ENCODE measurements at places on chromosomes 2 and 18.
A peak's percentile ranks its signal among the peaks of the same experiment; 100 is the strongest.

DNA sequence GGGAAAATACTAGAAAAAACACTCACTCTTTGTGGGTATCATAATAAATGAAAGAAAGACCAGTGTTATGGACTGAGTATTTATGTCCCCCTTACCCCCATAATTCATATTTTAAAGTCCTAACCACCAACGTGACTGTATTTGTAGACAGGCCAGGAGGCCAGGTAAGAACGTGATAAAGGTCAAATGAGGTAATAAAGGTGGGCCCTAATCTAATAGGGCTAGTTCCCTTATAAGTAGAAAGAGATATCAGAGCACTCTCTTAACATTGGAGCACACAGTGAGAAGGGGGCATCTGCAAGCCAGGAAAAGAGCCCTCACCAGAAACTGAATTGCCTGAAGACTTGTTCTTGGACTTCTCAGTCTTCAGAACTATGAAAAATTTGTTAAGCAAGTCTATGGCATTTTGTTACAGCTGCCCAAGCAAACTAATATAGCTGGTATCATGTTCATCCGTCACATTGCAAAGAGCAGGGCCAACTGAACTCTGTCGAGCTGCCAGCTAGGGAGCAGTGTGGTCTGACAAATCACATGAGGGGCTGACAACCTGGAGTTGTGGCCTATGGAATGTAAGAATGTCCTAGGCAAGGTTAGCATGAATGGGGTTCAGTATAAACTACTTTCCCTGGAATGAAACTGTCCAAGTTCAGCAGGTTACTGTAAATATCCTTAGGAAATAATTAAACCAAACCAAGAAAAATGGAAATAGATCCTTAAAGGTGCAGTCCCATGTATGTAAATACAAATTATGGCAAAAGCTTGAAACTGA, 280.9 kb downstream of the ZNF385B start:
- no peak for DNase-seq

DNA sequence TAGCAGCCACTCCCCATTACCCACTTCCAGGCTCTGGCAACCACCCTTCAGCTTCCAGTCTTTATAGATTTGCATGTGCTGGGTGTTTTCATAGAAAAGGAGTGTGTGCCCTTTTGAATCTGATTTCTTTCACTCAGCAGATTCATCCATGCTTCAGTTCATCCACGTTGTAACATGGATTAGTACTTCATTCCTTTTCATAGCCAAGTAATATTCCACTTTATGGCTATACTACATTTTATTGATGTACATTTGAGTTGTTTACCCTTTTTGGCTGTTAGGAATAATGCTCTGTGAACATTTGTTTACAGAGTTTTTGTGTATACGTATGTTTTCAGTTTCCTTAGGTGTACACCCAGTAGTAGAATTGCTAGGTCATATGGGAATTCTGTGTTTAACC, 205.5 kb upstream of the RAB12 start:
- no peak for DNase-seq

DNA sequence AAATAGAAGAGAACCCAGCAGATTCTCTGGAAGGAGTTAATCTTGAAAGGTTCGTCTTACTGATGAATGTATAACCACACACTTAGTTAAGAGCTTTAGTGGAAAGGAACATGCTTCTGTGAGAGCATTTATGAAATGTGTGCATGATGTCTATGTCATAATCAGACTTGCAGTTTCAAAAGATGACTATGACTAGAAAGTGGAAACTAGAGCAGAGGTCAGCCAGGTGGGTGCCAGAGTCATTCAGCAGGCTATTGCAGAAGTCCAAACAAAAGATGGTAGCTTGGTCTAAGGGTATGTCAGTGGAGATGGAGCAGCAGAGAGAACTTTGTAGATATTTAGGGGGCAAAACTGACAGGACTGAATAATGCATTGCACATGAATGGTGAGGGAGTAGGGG, 825.8 kb downstream of the DCC start:
- no peak for DNase-seq

- no peak for DNase-seq
Measured at GRCh38 chr2:138707392-138708074, 72.7 kb downstream of the NXPH2 start.

GRCh38 chr18:36296650-36297416, 680 bp upstream of the FHOD3 start:
- peak; percentile 81 for DNase-seq

- peak; percentile 28 for DNase-seq
Measured at GRCh38 chr2:13193900-13194299, 477.2 kb downstream of the TRIB2 start.

DNA sequence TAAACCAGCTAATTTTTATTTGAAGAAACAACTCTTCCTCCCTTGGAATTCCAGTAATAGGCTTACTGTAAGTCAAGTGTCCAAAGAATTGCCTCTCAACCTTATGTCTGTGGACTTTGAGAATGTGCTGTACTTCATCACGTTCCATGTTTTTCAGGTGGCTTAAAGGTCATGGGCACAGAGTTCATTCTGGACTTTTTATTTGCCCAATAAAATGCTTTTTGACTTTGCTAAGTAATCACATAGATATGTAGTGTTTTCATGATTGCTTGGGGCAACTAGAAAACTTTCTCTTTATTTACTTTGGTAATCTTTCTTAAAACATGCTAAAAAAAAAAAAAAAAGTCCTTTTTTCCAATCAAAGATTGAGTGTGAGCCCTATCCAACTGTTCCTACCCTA, 10.4 kb upstream of the DNAH7 start:
- DNase-seq = no peak

- no peak for DNase-seq
Measured at GRCh38 chr18:41504316-41504715, 450.7 kb upstream of the PIK3C3 start.

DNA sequence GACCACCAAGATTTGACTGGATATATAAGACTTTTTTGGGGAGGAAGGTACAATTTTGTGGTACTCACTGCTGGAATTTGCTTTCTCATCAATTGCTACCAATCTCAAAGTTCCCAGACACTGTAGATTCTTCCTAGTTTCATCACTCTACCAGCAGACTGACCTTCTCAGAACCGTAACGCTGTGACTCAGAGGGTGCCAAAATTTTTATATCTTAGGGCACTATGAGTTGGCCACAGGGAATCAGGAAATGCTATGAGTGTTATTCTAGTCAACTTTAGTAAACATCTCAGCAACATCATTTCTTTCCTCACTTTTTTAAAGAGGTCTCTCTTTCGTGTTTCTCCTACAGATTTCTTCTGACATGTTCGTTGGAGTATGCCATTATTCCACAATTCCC, 499.0 kb downstream of the TMX3 start:
- no peak for DNase-seq

DNA sequence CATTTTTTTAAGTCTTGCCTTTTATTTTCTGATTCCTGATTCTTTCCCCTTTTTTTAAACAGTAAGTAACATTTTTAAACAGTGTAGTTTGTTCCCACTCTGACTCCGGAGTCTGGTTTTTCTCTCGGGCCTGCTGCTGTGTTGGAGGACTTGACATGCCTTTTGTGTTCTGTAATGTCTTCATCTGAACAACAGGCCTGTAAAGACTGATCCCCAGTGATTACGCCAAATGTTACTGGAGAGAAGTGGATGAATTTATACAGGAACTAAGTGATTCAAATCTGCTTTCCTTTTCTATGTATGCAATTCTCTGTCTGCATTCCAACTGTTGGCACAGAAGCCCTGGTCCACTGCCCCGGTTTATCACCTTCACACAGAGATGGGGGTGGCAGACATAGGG, 54.3 kb upstream of the RMDN2 start:
- no peak for DNase-seq

DNA sequence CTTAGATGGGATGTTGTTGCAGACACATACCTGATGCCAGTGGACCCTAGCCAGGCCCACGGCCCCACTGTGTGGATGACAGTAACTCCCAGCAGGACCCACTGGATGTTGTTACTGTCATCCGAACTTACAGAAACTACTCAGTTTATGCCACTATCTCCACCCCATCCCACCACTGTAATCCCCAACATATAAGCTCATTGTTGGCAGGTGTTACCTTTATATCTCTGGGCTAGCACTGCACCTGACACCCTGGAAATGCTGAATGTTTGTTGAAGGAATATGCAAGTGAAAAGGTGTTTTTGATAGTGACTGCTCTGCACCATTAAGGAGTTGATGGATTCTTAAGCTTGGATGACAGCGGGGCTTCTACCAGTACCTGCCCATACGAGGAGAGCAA, 133.5 kb upstream of the ASB18 start:
- no peak for DNase-seq

DNA sequence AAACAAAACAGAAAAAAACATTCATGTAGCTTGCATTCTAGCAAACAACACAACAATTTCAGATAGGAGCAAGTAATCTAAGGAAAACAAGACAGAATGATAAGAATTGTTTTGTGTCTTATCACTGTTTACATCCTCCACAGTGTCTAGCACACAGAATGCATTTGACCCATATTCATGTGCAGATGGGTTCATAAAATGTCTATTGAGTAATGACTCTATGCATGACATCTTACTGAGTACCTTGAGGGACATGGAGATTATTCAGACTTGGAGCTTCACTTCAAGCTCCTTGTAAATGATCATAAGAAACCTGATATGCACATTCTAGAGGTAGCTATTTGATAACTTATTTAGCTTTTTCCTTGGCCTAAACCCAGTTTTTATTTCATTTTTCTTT, 69.0 kb downstream of the DTNA start:
- no peak for DNase-seq

DNA sequence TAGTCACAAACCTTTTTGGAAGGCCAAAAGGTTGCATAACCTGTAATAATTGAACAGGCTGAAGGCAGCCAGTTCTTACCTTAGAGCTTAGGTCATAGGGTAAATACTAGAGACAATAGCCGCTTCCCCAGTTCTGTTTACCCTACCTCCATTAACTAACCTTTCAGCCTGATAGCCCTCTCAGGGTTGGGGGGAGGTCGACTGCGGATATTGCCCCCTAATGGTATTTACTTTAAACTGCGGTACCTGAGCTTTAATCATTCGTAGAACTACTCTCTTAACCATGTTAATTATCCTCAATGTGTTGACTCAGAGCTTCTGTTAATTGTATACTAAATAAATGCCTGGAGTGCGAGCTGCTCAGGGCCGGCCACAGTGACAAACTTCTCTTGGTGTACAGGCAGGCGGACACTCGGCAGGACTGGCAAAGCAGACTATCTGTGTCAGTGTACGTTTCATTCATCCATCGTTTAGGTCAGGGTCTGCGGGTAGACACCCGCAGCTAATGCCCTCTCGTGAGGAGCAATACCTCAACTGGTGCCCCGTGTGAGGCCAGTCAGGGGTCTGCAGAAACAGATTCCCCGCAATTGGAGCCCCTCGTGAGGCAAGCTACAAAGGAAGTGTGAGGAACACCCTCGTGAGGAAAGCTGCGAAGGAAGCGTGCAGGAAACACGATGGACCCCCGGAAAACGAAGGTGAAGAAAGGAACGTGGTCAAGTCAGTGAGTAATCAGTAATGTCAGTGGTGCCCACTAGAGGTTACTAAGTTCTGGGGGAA, 115.3 kb upstream of the SCN7A start:
- DNase-seq = peak; percentile 5

DNA sequence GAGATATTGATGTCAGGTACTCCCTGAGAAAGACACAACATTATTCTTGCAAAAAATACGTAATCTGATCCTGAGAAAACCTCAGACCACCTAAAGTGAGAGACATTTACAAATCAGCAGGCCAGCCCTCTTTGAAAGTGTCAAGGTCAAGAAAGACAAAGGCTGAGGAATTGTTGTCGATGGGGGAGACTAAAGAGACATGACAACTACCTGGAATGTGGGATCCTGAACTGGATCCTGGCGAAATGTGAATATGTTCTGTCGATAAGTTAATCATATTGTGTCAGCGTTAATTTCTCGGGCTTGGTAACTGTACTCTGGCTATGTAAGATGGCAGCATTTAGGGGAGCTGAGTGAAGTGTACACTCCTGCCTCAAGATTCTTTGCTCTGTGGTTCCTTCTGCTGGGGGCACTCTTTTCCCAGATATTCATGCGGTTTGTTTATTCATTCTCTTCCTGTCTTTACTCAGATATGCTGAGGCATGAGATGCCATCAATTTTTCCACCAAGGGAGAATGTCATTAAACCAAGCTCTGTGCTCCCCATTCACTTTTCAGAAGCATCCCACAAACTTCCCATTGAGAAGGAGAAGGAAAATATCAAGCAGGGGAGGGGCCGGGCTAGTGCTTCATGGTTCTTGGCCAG, 154.9 kb downstream of the CAPN13 start:
- DNase-seq = no peak

GRCh38 chr2:12807907-12808810, 91.4 kb downstream of the TRIB2 start:
- no peak for DNase-seq

DNA sequence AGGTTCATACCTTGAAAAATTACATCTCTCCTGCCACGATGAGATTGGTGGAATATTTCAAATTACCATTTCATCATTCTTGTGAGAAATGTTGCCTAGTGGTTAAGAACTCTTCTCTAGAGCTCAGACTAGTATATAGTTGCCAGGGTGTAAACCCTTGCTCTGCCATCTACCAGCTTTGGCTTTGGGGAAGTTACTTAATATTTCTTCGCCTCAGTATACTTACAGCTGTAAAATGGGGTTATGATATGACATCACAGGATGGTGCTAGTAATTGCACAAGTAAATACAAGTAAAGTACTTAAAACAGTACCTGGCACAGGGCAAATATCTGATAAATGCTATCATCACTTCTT, 1.5 kb downstream of the SPOPL start:
- DNase-seq = no peak

DNA sequence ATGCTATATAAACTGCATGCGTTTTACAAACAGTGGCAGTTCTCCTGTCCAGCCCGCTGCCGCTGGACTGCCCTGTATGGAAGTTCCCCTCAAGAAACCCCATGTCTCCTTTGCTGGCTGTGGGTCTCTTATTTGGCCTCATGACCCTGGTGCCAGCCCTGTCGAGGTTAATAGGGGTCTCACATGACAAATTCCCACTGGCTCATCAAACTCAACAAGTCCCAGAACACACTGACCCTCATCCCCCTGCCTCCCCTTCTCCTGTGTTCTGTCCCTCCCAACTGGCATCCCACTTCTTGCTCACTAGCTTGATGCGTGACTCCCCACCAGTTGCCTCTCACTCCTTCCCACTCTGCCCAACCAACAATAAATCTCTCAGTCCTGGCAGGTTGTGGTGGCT, 137.6 kb upstream of the HS6ST1 start:
- no peak for DNase-seq

DNA sequence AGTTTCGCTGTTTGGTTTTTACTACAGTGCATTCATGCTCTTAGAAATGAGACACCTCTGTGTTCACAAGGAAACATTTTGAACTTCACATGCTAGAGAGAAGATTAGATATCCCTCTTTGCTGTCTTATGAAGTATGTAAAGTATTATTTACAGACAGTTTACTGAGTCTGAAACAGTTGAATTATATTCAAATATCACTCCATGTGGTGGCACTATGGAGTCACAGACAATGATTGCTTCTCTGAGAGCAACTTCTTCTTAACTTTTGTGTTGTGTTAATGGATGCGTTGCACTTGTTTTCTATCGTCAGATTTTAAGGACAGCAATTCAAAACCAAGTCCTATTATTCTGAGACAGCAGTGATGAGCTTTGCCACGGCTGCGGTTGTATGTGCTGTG, 823.6 kb downstream of the GALR1 start:
- DNase-seq = no peak
